Activated naive CD4-positive, alpha-beta T cell (primary cell): ENCODE measurements at places on chromosomes 1 and 21.

- DNase-seq: no peak
These were observed 76.8 kb downstream of the KCNJ15 start for GRCh38 chr21:38333301-38334272.

- no peak for DNase-seq
These were observed 48.4 kb downstream of the MAB21L3 start for GRCh38 chr1:116159611-116160010.

DNA sequence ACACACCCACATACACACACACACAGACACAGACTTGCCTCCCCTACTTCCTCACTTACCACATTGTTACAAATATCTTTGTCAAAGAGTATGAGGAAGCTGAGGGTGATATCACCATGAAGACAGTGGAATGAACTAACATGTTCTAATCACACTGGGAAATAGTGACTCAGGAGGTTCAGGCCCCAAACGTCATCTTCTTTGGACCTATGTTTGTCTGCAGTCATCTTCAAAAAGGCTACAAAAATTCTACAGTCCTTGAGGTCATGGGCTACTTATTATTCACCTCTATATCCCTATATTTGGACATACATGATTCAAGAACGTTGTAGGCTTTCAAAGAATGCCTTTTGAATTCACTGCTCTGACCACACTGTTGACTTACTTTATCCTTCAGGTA lies 2.1 kb upstream of the LCE2C start:
- DNase-seq: no peak

DNA sequence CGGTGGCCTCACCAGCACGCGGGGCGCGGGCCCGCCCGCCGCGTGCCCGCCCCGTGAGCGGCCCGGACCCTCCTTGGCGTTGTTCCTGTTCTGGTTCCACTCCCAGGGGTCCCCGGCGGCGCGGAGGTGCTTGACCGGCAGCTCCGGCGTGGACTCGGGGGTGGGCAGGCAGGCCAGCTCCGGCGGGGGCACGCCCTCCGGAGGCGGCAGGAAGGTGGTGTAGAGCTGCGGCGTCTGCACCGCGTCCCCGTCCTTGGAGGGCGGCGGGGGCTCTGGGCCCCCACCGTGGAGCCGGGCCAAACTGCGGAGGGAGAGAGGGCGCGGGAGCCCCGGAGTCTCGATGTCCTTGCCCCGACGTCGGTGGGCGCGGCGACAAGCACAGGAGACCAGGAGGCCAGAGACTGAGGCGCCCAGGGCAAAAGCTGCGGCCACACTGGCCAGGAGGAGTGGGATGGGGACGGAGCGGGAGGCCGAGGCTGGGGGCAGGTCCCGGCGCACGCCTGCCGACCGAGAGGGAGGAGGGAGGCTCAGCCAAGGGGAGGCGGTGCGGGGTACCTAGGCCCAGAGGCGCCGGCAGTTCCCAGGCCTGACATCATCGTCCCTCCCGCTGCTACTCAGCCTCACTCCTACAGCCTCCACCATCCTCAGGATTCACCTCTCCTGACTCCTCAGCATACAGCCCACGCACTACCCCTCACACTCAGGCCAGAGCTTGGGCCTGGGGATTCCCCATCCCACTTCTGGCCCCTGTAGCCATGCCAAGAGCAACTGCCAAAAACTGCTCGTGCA lies 13.2 kb downstream of the SEMA6C start:
- no peak for DNase-seq

DNA sequence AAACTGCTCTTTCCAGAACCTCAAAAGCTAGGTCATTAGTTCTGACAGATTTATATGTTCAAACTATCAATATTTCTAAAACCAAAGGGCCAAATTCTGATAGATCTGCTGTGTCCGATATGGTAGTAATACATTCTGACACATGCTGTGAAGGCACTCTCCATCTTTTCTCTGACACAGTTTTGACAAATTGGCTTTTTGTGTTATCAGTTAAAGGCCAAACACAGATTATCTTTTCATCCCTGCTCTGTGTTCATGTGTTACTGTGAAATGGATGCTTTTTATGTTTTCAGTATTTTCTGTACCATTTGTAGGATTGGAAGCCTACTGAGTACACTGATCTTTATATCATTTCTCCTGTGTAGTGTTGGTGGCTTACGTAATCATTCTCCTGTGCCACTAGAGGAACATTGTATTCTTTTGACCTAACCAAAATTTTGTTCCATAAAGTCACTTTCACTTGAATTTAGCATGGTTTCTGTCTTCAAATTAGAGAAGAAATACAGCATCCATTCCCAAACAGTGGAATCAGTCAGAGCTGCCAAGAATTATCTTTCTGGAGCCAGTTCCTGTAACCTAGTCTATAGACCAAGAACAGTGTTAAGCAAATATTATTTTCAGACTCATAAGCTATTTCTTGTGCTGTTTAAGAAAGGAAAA lies 137.2 kb downstream of the ADGRL2 start:
- DNase-seq: no peak

DNA sequence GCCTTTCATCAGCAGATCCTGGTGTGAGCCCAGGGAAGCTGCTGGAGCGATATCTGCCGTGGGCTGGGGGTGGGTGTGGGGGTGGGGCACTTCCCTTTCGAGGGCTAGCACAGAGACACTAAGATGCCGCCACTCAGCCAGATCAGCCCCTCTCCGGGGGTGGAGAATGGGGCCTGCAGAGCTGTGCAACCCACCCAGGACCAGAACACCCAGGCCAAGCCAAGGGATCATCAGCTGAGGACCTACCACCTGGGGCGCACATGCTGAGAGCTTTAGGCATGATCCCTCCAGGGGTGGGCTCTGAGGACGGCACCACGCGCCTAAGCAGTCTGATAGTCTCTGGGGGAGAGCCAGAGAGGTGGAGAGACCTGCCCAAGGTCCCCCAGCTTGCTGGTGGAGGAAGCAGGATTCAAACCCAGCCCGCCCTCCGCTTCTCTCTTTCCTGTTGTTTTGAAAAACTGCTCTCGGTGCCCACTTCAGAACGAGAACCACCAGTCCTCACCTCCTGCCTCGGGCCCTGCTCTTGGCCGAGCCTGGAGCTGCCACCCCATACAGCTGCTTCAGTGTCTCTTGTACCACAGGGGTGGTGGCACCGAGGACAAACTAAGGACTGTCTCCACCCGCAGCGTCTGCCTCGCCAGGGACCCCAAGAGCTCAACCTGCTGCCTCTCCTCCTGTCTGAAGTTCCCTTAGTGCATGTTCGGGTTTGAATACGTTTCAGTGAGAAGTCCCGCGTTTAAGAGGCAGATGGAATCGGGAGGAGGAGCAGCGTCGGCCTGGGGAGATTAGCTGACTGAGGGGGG lies 39.7 kb upstream of the RUNX3 start:
- DNase-seq: no peak

DNA sequence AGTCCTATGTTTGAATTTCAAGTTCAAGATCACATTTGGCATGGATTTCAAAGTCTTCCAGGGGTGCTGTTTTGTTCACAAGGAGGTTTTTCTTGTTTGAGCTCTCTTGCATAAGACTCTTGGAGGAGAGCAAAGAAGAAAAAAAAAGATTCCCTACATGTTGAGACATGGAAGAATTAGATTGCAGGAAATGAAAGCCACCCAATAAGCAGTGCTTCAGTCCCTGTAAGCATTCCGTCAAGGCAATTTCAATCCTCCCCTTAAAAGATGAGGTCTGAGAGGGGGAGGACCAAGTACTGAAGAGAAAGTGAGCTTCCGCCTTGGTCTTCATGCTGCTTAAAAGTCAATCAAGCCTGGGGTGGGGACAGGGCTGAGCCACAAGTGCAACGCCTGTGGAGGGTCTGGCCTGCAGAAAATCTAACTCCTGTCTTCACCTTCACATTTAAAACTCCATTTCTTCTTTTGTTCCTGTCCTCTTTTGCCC lies 50.2 kb downstream of the LPAR3 start:
- DNase-seq: no peak

- DNase-seq: no peak
These were observed 21.2 kb upstream of the UTS2 start for GRCh38 chr1:7873801-7874795.

GRCh38 chr1:12040457-12041051 lies 21.3 kb downstream of the MIIP start:
- no peak for DNase-seq

DNA sequence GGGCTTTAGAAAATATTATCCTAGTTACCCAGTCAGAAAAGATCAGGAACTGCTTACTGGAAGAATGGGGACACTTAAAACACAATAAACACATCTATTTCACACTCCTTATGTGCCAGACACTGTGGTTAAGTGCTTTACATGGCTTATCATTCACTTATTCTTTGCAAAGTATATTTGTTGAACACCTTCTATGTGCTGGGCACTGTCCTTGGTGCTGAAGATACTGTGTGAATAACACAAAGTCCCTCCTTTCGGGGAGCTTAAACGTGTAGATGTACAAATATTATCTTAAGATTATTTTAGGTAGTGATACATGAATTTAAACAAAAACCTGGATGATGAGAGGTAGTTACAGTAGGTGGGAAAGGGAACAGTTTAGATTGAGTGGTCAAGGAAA lies 169.3 kb downstream of the ST6GALNAC5 start:
- no peak for DNase-seq

- DNase-seq: no peak
These were observed 7.6 kb downstream of the CYP4X1 start for GRCh38 chr1:47031059-47031458.

DNA sequence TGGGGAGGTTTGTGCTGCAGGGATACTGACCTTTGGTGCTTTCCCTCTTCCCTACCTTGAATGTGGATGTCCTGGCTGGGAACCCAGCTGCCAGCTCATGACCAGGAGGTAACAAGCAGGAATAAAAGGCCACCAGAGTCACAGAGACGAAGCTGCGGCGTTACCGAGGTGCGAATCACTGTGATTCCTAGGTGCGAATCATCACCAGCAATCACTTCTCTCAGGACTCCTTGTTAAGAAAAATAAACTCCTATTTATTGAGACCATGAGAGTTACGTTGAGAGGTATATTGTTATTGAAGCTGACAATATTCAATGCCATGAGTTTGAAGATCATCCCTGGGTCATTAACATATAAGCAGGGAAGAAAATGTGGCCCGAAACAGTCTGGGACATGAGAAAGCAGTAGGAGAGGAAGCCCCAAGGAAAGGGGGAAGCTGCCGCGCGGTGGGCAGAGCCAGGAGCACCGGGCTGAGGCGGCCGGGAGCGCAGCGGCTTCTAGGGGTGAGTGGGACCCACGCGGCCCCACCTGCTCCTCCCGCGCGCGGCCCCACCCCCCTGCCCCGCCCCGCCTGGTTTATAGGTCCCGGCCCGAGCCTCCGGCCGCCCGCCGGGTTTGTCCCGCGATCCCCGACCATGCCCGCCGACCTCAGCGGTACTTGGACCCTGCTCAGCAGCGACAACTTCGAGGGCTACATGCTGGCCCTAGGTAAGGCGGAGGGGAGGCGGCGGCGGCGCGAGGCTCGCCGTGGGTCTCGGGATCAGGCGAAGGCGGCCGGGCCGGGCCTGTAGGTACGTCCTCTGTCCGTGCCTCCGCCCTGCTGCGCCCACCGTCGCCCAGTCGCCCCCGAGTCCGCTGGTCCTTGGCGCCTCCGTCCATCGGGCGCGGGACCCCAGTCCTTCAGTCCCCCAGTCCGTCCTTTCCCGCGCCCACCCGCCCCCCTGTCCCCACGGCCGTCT lies at the start of gene RBP7:
TSS of gene RBP7 (plus strand) at position 605 of the 959 bp plus-strand sequence. CDS start at position 636, 31 bp downstream.
- no peak for DNase-seq

DNA sequence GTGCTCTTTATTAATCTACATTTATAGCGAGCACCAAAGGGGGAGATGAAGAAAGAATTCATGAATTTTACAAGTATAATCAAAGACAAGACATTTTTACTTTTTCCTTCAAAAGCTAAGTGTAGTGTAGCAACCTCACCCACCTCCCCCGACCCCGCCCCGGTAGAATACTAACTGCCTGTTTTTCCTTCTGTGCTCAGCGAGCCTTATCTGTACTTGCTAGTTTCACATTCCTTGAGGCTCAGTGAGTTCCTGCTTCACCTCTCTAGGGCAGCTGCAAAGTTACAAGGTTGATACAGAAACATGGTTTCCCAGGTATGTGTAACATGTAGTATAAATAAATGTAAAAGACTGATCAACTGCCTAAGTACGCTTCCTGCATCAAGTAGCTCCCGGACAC lies 86.5 kb downstream of the LIPI start:
- no peak for DNase-seq

DNA sequence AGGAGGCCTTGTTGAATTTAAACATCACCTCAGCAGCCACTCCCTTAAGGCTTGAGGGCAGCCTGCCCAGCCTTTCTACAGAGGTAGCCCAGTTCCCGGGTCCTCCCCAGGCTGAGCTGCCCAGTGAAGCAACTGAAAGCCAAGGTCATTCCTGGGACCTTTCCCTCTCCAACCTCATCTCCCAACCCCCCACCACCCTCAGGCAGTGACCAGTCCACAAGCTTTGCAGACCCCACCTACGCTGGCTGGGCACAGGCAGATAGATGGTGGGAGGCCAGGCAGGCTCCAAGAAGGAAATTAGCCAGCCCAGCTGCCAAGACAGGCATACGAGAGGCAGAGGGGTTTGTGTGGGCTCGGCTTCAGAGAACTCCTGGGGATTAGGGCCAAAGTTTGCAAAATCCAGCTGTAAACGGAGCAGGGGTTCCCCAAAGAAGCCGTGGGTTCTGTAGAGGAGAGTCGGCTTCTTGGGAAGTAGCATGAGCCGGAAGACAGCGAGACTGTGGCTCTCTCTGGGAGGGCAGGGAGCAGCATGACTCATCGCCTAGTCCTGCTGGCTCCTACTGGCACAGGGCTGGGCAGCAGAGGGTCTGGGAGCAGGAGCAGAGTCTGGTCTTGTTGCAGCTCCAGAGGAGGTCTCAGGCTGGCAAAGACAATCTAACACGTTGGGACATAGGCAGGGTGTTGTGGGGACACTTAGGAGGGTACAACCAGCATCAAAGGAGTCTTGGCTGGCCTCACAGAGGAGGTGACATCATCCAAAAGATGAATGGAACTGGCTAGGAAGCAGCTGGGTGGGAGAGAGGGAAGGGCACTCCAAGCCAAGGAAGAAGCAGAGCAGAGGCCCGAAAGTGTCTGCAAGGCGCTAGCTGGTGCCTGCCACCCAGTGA lies 2.8 kb upstream of the ZC3H12A start:
- DNase-seq: no peak

DNA sequence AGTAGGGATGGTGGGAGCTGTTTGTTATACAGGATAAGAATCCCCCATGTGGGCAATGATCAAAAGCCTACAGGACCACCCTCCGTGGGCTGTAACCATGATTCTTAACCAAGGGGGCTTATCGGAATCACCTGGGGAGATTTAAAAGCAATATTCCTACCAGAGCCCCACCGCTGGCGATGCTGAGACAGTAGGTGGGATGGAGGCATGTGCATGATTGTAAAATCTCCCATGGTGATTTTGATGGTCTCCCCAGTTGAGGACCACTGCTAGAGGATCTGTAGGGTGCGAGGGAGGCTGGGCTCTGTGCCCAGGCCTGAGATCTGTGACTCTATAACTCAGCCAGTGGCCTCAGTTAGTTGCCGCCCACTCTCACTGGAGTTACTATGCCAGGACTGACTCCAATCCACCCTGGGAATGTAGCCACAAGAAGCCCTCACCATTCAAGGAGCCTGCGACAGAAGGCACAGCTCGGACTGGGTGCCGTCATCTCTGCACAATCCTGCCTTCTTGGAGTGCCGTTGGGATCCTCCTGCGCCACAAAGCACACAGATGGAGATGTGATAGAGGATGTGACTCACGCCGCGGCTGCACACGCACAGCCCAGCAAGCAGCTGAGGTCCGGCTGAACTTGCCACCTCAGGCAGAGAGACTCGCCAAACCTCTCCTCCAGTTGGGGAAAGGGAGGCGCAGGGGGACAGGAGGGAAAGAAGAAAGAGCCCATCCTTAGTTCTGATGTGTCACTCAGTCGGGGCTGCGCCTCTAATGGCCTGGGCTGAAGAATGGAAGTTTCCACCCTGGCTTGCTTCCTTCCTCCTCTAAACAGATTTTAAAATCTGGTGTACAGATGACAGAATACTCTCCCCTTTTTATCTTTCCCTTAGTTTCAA lies 26.5 kb downstream of the AKNAD1 start:
- DNase-seq: no peak
